ENCODE measurements at places on chromosomes 4 and X. TPM values are rescaled to one million over a fixed set of nuclear protein-coding genes. Genes with fewer than 3 reads are reported as not detected.

GRCh38 chr4:101807351-101807750 lies 16.8 kb downstream of the BANK1 start:
- ATAC-seq, result no peak

MAGEA10 gene
- total RNA-seq, result not detected

RAB41 gene
- 0.47 TPM for total RNA-seq

- ATAC-seq, result no peak
Measured at GRCh38 chr4:174550541-174550940, 28.3 kb upstream of the HPGD start.

DNA sequence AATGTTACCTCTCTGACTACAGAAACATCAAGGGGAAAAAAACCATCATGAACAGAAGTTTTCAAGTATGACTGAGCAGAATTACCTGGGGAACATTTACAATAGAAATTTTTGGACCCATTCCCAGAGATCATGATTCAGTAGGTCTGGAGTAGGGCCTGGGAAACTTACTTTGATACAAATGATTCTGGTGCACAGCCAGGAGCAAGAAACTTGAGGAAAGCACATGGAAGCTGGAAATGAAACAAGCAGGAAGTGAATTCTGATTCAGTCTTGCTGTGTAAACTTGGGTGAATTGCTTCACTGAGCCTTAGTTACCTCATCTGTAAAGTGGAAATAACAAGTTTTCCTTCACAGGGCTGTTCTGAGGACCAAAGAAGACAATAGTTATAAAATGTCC lies 192.5 kb upstream of the TAPT1 start:
- ATAC-seq, result no peak

CYP4V2 gene
- total RNA-seq, result 7.6 TPM

DNA sequence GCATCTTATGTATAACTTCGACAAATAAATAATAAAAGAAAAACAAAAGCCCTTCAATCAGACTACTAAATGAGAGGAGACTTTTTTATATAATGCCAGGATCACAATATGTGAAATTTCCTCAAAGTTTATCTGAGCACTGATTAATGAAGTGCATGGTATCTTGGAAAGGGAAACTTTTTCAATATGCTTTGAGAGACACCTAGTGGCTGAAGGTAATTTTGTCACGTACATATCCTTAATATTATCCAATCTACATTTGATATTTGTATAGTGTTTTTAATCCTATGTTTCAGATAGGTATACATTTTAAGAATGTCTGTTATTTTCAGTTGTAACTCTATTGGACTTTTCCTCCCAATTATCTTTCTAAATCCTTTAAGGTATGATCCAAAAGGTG lies 146.8 kb downstream of the KLHL4 start:
- ATAC-seq, result peak; percentile 38

- no peak for ATAC-seq
Measured at GRCh38 chr4:39893693-39894072, 84.0 kb downstream of the PDS5A start.

- no peak for ATAC-seq
Measured at GRCh38 chr4:101987623-101988243, 197.2 kb downstream of the BANK1 start.

NALF2 gene
- total RNA-seq, result 8.2 TPM

TDO2 gene
- total RNA-seq, result 2.9 TPM

DNA sequence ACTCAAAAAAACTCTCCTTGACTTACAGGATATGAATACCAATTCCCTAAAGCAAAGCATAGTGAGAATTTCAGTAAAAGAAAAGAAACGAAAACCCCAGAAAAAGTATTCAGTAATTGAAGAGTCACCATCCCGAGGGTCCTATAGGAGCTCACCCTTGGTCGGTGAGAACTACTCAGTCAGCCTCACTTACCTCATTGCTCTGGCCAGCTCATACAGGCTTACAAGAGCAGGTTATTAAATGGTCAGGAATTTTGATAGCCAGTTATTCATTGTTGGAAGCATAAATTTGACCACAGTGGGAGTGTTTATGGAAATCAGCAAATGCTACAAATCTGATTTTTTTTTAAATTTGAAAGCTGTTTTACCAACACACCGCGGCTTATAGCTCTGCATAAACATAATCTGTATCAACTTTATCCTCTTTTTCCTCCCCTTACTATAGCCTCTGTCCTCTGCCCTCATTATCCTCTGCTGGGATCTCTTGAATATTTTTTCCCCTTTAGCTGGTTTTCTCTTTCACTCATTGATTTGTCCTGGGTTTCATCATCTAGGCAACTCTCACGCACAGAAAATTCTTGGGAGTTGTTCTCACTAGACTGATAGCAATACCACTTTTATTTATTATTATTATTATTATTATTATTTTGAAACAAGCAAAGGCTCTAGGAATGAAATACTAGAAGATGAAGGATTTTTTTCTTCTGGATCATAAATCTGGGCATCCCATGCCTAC lies 11.0 kb upstream of the CXCL2 start:
- ATAC-seq, result peak; percentile 42

- no peak for ATAC-seq
Measured at GRCh38 chrX:8194216-8194615, 23.1 kb upstream of the VCX2 start.

DNA sequence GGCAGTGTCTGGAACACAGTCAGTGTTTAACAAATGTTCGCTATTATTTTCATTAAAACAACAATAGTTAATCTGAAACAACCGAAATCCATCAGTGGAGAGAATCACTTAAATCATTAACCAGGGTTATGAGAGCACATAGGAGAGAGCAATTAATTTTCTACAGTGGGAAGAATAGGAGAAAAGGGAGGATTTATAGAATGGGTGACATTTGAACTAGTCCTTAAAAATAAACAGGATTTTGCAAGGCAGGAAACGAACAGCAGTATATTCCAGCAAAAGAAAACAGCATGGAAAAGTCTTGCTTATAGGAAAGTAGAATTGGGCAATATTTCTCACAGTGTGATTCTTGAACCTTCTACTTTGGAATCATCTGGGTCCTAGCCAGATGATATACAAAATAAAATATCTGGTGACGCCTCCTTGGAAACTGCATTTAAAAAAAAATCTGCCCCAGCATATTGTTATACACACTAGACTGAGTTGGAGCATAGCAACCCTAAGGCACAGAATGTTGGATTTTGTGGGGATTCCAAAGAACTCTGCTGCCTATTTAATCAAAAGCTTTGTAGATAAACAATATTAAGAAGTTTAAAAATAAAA lies 56.1 kb downstream of the INTS12 start:
- no peak for ATAC-seq

DNA sequence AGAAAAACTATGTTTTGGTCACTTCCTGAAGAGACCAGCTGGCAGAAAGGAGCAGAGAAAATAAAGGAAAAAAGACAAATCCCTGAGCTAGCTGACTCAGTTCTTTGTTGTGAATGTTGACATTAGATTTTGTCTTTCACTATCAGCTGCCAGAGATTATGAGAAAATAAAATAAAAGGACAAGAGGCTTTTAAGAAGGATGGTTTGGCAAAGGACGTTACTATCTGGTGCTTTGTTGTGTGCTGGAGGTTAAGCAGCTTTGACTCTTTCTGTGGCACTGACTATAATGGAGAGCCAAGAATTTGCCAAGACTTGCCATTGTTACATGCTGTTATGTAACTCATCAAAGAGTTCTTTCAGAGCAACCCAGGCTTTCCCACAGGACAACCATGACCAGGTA lies 12.1 kb downstream of the ASB5 start:
- ATAC-seq, result no peak

DNA sequence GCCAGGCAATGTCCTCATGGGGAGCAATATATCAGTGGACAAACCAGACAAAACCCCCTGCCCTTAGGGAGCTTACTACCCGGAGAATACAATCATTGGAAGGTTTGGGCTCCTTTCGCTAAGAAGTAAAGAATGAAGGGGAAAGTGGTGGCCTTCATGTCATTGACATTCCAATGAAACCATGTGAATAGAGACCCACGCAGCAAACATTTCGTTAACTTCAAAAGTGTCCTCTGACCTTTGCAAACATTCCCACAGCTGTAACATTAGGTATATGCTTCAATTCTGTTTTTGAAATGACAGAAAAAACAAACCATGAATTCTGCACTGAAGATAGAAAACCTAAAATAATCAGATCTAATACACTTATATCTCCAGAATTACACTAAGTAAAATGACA lies 7.0 kb downstream of the ATP8A1 start:
- no peak for ATAC-seq

- no peak for ATAC-seq
Measured at GRCh38 chr4:109721033-109721432, 8.8 kb downstream of the PLA2G12A start.

ASMT gene
- not detected for total RNA-seq

AMTN gene
- 1.1 TPM for total RNA-seq

DNA sequence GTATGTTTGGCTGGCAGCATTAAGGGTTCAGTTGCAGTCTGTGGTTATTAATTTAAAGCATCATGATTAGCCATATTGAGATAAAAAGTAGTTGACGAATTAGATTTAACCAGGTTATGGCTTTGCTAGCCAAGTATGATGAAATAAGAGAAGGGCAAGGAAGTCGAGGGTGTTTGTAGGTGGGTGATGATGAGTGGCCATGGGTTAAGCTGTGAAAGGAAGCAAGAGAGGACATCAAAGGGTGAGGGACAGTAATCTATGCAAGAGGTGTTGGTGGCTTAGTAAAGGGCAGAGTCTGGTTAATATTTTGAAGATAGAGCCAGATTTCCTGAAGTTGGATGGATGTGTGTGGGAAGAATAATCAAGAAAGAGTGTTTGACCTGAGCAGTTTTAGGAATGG lies 44.5 kb downstream of the STIM2 start:
- no peak for ATAC-seq

RS1 gene
- total RNA-seq, result 0.41 TPM

DNA sequence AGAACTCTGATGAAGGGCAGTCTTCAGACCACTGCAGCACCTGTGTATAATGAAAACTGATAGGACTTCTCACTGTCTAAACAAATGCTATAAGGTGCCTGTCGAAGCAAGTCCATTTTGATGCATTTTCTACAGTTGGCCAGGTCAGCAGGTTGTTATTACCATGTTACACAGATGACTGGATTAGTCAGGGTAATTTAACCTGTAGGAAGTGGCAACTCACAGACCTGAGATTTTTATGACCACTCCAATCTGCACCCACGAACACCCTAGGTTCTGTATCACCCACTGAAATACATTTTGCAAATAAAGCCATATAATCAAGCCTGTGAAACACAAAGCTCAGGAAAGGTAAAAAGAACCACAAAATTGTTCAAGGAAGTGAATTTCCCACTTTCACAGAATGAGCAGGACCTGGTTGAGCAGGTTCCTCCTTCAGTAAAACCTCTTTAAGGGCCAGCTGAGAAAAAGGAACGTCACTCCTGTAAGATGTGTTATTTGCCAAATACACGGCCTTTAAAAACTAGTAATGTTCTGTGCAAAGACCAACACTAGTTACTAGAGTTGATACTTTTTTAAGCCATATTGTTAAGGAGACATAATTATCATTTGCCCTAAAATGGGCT lies 12.7 kb downstream of the MAML3 start:
- ATAC-seq, result no peak

- ATAC-seq, result no peak
Measured at GRCh38 chr4:99024481-99025275, 29.2 kb downstream of the METAP1 start.

MUC7 gene
- 2.1 TPM for total RNA-seq

DNA sequence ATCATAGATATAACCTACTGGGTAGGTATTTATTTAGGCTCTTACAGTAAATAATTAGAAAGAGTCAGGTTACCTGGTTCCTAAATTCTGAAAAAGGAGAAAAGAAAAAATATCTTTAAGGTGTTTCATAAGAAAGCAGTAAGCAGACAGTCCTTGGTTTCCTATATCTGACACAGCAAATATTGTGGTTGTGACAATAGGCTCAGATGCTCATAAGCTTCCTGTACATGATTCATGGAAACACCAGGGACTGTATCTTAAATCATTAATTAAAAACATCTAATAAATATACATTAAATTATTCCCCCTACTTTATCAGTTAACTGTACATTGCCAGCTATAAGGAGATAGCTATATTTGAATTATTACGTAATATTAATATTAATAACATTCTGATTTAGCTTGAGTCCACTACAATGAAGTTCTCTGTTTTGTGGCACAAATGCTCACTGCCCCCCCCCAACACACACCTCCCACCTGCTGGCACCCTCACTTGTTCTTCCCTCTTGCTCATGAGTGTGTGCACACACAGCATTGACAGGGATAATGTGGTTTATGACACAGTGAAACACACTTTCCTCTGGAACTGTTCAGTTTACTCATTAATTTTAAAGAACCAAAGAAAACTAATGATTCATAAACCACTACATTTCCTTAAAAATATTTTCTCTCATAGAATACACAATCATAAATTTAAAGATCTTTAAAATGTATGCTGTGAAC lies 187.4 kb downstream of the NR3C2 start:
- ATAC-seq, result no peak

- ATAC-seq, result no peak
Measured at GRCh38 chr4:40340030-40340429, 4.9 kb downstream of the CHRNA9 start.

GRCh38 chr4:80446664-80447063 lies 111.1 kb downstream of the CFAP299 start:
- no peak for ATAC-seq

- ATAC-seq, result no peak
Measured at GRCh38 chrX:129316461-129316860, 206.8 kb downstream of the SMARCA1 start.

BRS3 gene
- total RNA-seq, result 0.05 TPM

MSANTD1 gene
- 2.0 TPM for total RNA-seq

ADGRG4 gene
- total RNA-seq, result 0.05 TPM

EMCN gene
- not detected for total RNA-seq

- no peak for ATAC-seq
Measured at GRCh38 chr4:178090640-178091411, 648.6 kb upstream of the AGA start.

NIPAL1 gene
- 3.4 TPM for total RNA-seq

- ATAC-seq, result no peak
Measured at GRCh38 chr4:116387937-116388474, 697.4 kb downstream of the TRAM1L1 start.

- ATAC-seq, result no peak
Measured at GRCh38 chr4:187176261-187176910, 452.7 kb upstream of the FAT1 start.

- ATAC-seq, result no peak
Measured at GRCh38 chrX:120612086-120612485, 8.2 kb downstream of the MCTS1 start.

GRCh38 chrX:107398115-107398514 lies 51.3 kb upstream of the FRMPD3 start:
- ATAC-seq, result no peak

GRCh38 chr4:95963456-95963855 lies 123.6 kb downstream of the PDHA2 start:
- no peak for ATAC-seq

GRCh38 chr4:4392501-4393183 lies 5.7 kb downstream of the NSG1 start:
- no peak for ATAC-seq

GRCh38 chrX:47420265-47420664 lies 49.9 kb downstream of the ZNF157 start:
- ATAC-seq, result no peak

- ATAC-seq, result peak; percentile 76
Measured at GRCh38 chr4:117134386-117134785, 49.0 kb upstream of the TRAM1L1 start.

DNA sequence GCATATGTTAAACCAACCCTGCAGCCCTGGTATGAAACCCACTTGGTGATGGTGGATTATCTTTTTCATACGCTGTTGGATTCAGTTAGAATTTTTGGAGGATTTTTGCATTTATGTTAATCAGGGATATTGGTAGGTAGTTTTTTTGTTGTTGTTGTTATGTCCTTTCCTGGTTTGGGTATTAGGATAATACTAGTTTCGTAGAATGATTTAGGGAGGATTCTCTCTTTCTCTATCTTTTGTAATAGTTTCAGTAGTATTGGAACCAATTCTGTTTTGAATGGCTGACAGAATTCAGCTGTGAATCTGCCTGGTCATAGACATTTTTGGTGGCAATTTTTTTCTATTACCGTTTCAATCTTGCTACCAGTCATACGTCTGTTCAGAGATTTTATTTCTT lies 305.4 kb downstream of the IDS start:
- no peak for ATAC-seq
